ENCODE measurements at places on chromosomes 3 and 15.

DNA sequence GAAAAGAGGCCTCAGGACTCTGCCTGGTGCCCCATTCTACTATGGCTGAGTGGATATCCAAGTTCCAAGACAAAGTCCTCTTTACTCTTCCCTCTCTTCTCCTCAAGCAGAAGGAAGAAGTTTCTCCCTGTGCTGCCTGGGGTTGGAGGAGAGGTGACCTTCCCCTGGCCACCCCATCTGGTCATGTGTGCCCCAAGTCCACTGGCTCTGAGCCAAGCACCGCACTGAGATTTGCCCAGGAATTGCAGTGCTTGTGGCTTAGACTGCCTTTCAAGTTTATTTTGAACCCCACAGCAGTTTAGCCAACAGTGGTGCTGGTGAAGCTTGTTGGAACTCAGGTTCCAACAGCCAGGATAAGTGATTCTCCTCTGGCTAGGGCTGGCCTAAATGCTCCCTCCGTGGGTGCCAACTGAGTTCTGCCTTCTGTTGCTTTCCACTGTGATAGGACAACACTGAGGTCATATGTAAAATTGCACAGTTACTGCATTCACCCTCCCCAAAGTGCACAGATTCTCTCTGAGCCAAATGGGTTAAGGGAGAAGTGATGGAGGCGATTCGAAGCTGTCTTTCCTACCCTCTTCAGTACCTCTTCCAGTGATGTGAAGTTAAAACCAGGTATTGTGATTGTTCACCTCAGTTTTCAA is 69.9 kb downstream of the TMCO5A start:
- no peaks in the 10 kb centered on the region for H3K4me1 ChIP-seq
- no peak overlapping the region for H3K4me3 ChIP-seq
- H3K27me3 ChIP-seq: no peaks in the 10 kb centered on the region
- no peaks in the 10 kb centered on the region for H3K36me3 ChIP-seq
- no peak overlapping the region for H3K27ac ChIP-seq

DNA sequence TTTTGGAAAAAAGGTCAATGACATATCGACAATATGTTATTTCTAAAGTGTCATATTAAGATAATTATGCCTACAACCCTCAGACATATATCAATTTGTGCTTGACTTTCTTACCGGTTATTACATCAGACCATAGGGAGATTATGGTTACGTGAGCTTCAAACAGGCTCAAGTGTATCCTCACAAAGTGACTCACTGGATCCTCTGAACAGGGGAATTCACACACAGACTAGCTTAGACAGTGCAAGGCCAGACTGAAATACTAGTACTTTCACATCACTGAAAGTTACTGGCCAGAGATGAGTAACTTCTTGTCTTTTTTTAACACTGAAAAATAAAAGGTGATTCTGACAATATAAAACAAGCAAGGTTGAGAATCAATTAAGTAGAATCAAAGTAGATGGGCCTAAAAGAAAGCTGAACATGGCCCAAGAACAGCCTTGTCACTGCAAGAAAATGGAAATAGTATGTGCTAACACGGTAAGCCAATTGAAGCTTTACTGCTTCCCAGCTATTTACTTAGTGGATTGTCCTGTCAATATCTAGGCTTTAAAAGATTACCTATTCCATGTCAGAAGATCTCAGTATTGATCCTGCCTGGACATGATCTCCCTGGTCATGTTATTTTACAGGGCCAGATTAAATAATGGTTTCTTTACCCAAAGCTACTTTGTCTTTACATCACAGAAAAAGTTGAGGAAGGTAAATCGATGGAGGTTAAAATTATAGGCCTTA is 848.6 kb downstream of the ROBO1 start:
- no peak for DNase-seq
- no peaks in the 10 kb centered on the region for H3K4me1 ChIP-seq
- no peak overlapping the region for H3K4me3 ChIP-seq
- H3K36me3 ChIP-seq: no peaks in the 10 kb centered on the region
- no peaks in the 10 kb centered on the region for H3K27me3 ChIP-seq
- H3K27ac ChIP-seq: no peak overlapping the region

- no peaks in the 10 kb centered on the region for H3K4me1 ChIP-seq
- no peaks in the 10 kb centered on the region for H3K27me3 ChIP-seq
- no peak overlapping the region for H3K27ac ChIP-seq
- no peaks in the 10 kb centered on the region for H3K36me3 ChIP-seq
- DNase-seq: no peak
Measured at GRCh38 chr15:79003896-79004295, 59.0 kb upstream of the CTSH start.

GRCh38 chr3:29065211-29065785 is 215.6 kb upstream of the RBMS3 start:
- H3K27me3 ChIP-seq: no peaks in the 10 kb centered on the region
- DNase-seq: no peak
- no peak overlapping the region for H3K4me3 ChIP-seq
- no peak overlapping the region for H3K27ac ChIP-seq

DNA sequence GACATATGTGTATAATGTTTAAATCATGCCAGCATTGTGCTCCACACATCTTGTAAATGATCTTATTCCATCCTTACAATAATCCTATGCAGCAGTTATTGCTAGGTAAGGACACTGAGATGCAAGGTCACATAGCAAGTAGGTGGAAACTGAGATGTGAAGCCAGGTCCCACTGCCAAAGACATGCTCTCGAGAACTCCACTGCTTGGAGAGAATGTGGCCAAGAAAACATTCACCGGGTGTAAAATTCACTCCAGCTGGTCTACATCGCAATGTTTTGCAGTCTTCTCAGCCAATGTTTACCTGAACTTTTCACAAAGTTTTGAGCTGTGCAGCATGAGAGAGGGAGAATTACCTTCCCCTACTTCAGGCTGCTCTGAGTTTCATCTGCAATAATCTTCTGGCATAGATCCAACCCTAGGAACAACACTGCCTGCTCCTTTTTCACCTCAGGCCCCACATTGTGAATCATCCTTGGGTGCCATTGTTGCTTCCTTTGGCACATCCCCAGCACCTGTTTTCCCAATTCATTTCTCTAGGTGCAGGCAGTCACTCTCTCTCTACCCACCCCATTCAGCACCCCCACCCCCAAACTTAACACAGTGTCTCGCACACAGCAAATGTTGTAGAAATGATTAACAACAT is 53.5 kb upstream of the PRTG start:
- no peaks in the 10 kb centered on the region for H3K36me3 ChIP-seq
- no peak overlapping the region for H3K4me3 ChIP-seq
- no peak for DNase-seq
- no peaks in the 10 kb centered on the region for H3K4me1 ChIP-seq

- H3K27me3 ChIP-seq: no peaks in the 10 kb centered on the region
- no peak overlapping the region for H3K4me3 ChIP-seq
- peaks cover 7% of the 10 kb centered on the region for H3K36me3 ChIP-seq
- DNase-seq: no peak
- H3K27ac ChIP-seq: no peak overlapping the region
- no peaks in the 10 kb centered on the region for H3K4me1 ChIP-seq
Measured at GRCh38 chr15:88512601-88513000, 33.9 kb downstream of the DET1 start.

GRCh38 chr15:40466426-40467260 is 4.1 kb upstream of the CHST14 start:
- no peak for DNase-seq
- no peak overlapping the region for H3K4me3 ChIP-seq
- H3K27me3 ChIP-seq: no peaks in the 10 kb centered on the region
- no peak overlapping the region for H3K27ac ChIP-seq

DNA sequence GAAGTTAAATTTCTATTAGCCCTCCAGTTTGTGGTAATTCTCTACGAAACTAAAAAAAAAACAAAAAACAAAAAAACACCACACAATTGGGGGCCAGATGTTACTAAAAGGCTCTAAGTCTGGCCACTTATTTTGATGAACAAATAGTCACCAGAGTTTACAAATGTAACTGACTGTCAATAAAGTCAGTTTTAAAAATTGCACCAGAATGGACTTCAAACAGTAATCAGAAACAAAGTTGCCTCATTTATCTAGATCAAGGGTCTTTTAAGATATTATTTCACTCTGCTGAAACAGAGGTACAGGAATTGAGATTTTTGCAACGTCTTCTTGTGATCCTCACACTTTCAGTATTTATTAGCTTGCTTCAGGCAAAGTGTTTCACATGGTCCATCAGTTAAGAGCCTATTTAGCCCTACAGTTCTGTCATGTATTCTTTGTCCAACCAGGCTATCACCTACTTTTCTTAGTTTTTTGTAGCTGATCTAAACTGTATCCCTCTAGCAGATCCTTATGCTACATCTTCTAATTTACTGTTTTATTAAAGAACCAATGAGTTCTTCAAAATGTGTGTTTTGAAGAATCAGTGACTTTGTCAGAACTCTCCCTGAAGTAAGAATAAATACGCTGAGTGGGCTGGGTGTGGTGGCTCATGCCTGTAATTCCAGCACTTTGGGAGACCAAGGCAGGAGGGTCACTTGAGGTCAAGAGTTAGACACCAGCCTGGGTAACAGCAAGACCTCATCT is 74.7 kb downstream of the ANKRD28 start:
- DNase-seq: no peak
- no peaks in the 10 kb centered on the region for H3K4me1 ChIP-seq
- peaks cover 7% of the 10 kb centered on the region for H3K36me3 ChIP-seq
- H3K27ac ChIP-seq: no peak overlapping the region

DNA sequence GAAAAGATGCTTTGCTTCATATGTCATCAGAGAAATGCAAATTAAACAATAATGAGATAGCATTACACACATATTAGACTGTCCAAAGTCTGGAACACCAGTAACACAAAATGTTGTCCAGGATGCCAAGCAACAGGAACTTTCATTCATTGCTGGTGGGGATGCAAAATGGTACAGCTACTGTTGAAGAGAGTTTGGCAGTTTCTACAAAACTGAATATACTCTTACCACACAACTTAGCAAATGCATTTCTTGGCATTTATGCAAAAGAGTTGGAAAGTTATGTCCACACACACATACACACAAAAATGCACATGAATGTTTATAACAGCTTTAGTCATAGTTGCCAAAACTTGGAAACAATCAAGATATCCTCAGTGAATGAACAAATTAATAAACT is 195.2 kb upstream of the MME start:
- H3K4me1 ChIP-seq: no peaks in the 10 kb centered on the region
- no peaks in the 10 kb centered on the region for H3K36me3 ChIP-seq
- no peak overlapping the region for H3K4me3 ChIP-seq
- H3K27ac ChIP-seq: no peak overlapping the region
- no peaks in the 10 kb centered on the region for H3K27me3 ChIP-seq

DNA sequence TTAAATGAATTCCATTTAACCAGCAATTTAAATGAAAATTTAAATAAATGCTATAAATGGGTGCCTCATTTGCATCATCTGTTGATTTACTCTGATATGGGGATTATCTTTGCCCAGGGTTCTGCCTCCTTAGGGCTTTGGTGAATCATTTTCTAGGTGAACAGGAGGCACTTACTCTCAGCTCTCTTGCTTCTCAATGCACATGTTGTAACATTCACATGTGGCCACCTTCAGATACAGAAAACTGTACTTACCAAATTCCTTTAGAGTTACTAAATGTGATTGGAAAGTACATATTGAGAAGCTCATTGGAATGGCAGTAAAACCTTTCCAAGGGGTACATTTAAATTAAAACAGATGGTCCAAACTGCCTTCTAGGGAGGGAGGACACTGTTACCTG is 20.8 kb downstream of the GADL1 start:
- no peak overlapping the region for H3K4me3 ChIP-seq
- no peak for DNase-seq
- H3K4me1 ChIP-seq: no peaks in the 10 kb centered on the region
- H3K27me3 ChIP-seq: no peaks in the 10 kb centered on the region
- H3K27ac ChIP-seq: no peak overlapping the region
